ENCODE measurements at places on chromosomes 12 and 14.
A peak's percentile ranks its signal among the peaks of the same experiment; 100 is the strongest.

DNA sequence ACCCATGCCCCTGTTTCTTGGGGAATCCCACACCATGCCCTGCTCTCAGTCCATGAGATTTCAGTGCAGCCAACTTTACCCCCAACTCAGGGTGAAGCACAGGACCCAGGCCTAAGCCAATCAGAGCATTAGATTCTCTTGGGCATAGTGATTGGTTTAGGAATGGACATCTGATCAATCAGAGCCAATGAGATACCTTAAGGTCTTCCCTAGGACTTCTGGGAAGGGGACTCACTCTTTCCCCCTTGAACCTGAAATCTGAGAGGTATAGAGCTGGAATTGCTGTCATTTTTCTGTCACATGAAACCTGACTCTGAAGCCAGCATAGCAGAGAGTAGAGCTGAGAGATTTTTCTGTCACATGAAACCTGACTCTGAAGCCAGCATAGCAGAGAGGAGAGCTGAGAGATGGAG lies 127.1 kb downstream of the ZFP36L1 start:
- DNase-seq, result no peak

- DNase-seq, result no peak
Observed at GRCh38 chr12:57441846-57442427, 7.4 kb downstream of the INHBC start.

DNA sequence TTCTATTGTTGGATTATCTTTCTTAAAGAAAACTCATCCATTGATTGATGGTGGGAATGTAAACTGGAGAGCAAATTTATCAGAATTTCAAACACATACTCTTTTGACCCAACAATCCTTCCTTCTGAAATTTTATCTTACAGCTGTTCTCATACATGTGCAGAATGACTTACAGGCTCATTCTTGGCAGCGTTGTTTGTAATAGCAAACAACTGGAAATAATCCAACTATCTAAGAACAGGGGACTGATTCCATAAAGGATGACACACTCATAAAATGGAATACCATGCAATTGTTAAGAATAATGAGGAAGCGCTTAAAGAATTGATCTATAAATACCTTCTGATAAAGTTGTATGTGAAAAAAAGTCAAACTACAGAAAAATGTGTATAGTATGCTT lies 24.0 kb downstream of the RHOJ start:
- no peak for DNase-seq

DNA sequence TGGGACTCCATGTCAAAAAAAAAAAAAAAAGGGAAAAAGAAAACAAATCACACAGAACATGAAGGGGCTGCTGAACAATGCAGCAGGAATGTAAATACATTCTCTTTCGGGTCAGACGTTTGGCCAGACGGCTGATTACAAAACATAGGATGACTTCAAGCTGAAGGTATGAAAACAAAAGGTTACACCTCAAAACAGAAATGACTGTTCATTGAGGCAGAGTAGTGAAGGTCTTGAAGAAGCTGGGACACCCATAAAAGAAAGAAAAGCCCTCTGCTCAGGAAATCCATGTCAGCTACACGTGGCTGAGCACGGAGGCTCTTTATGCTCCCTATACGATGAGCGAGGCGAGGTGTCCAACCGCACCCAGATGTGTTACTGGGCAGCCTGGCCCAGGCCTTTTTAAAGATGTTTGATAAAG lies 37.7 kb downstream of the FGD4 start:
- DNase-seq, result no peak

- DNase-seq, result no peak
Observed at GRCh38 chr12:132239392-132239791, 90.0 kb downstream of the GALNT9 start.

DNA sequence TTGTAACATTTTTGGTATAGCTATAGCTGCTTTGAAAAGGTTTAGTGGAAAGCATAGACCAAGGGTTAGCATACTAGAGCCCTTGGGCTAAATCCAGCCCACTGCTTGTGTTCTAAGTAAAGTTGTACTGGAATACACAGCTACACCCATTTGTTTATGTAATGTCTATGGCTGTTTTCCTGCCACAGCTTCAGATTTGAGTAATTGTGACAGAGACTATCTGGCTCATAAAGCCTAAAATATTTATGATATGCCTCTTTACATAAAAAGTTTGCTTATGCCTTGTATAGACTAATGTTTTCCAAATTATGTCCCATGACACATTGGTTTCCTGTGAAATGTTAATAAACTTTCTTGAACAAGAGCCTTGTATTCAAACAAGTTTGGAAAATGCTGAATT lies 234.8 kb upstream of the ATP2B1 start:
- DNase-seq, result no peak

DNA sequence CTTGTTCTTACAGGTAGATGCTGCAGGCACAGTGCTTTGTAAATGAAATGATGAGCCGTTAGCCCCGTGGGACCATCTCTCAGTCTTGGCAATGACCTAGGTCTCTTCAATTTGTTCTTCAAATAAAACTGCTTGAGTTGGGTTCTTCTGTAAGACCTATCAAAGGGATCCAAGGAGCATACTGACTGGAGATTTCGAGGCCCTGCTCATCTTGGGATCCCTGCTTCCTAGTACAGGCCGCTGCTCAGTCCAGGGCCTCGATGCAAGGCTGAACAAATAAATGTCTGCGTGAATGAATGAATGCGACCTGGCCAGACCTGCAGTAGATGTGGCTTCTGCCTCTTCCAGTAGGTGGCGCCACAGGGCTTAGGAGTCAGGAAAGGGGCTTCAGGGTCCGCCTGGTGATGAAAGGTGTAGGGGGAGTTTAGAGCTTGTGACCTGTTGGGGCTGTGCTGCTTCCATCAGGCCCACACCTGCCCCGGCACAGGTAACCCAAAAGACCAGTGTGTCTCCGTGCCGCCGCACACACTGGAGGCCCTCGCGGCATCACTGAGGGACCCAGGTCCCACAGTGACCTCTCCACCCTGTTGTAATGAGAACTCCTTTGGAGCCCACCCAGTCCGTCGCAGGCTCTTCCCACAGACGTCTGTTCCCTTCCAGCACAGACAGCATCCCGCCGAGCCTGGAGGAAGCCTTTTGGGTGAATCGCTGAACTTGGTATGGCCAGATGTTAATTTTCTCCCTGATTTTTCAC lies 4.4 kb downstream of the CACNA1C start:
- DNase-seq, result peak; percentile 25

DNA sequence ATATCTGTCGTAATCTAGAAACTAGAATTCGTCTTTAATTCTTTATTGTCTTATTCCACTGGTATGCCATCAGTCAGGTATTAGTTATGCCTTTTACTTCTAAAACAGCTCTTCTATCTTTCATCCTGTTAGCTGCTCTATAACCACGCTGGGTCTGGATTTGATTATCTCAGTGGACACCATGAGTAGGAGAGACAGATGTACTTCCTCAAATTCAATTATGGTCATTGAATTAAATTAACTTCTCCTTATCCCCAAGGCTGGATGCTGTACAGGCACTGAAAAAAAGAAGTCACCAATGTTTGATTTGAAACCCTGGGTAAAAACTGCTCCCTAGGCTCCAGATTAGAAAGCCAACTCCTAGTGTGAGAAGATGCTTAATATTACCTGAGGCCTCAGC lies 107.3 kb downstream of the PIK3C2G start:
- no peak for DNase-seq

- DNase-seq, result no peak
Observed at GRCh38 chr12:62724947-62725451, 210.0 kb downstream of the PPM1H start.

DNA sequence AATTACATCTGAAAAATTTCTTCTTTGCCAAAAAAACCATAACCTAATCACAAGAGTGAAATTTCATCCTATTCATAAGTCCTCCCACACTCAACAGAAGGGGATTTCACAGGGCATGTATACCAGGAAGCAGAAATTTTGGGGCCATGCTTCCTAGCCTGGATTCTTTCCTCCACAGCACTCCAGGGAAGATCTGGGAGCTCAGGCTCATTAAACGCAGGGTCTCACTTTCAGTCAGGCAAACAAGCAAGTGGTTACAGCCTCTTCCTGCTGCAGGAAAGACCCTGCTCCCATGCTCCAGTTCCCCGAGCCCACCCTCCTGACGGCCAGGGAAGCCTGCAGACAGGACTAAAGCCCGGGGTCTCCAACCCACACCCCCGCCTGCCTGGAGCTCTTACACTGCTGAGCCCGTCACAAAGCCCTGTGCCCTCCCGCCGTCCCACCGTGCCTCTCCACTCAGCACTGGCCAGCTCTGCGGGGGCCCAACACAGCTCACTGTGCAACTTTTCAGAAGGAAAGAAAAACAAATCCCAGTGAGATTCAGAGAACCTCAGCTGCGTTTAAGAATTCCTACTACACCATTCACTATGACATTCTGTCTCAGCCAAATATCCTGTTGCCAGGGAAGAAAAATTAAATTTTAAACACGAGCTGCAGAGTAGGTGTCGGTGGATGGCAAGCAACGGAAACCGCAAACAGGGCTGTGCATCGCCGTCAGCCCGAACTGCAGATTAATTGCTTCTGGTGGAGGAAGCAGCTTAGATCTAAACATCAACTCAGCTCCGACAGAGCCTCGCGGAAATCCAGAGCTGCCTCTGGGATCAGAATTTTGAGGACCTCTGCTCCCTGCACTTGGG lies 106.7 kb upstream of the SFSWAP start:
- DNase-seq, result peak; percentile 27

DNA sequence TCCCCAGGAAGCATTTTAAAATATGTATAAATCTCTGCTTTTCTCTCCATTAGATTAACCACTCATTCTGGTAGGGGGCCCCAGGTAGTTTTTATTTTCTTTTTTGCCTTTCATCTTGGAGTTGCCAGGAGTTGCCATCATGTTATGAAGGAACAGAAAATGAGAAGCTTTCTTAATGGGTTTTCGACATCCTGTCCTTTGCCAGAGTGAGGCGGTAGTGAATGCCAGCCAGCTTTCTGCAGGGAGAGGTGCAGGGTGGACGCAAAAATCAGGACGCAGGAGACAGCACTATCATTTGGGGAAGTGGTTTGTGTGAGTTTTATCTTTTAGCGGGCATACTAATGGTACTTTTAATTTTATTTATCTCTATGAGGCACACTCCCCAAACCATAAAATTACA lies 1.7 kb downstream of the RASSF8 start:
- DNase-seq, result no peak

- no peak for DNase-seq
Observed at GRCh38 chr14:23548351-23549318, 2.9 kb downstream of the ZFHX2 start.

GRCh38 chr12:12539028-12539810 lies 23.4 kb downstream of the DUSP16 start:
- DNase-seq, result no peak

DNA sequence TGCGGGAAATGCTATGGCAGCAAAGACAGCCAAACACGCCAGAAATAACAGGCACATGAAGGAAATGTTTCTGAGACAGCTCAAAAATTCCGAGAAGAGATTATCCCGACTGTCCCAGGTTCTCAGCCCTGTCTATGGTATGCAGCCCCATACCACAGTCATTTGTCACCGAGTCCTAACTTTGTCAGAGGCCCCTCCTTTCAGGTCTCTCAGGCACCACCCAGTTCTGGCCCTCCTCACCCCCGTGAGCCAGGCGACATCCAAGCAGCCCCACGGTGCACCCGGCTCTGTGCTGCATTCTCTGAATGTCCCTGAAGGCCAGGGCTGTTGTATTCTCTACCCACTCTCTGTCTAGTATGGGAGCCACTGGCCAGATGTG lies 24.0 kb downstream of the SSH1 start:
- DNase-seq, result no peak

DNA sequence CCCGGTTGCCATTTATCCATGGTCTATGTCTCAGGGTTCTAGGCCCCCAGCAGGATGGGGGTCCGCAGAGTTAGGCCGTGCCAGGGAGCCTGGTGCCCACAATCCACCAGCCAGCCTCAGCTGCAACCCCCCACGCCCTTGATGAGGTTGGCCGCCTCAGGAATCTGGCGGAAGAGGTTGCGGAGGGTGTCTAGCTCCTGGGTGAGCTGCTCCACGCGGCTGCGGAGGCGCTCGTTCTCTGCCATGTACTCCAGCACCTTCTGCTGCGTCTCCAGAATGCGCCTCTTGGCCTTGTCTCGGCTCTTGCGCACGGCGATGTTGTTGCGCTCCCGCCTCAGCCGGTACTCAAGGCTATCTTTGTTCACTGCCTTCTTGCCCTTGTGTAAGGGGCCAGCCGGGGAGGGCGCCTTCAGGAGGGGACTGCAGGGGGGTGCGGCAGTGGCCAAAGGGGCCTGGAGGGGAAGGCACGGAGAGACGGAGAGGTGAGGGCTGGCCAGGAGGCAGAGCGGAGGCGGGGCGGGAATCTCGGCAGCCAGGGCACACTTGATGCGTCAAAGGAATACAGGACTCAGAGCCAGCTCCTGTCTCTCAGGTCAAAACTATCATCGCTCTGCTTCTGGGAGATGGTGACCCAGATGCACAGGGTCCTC lies 1.6 kb downstream of the CEBPE start:
- DNase-seq, result no peak

GRCh38 chr12:5201554-5202218 lies 158.0 kb downstream of the KCNA5 start:
- no peak for DNase-seq

DNA sequence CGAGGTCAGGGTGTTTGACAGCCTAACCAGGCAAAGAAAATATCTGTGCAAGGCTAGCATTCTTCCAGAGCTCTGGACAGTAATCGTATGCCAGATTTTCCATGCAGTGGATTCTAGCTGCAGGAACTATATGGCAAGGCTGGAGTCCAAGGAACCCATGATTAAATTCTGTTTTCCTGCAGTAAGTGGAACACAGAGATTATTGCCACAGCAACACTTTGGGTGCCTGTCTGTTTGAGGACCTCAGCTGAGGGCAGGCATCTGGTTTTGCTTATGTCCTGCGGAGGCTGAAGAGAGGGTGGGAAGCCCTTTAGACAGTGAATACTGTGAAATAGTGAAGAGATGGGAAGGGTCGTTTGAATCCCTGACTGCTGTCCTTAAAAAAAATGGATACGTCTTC lies 104.4 kb downstream of the DAD1 start:
- DNase-seq, result no peak

- DNase-seq, result no peak
Observed at GRCh38 chr14:26930576-26930975, 332.7 kb upstream of the NOVA1 start.

- no peak for DNase-seq
Observed at GRCh38 chr14:55102141-55102621, 26.9 kb upstream of the LGALS3 start.

- no peak for DNase-seq
Observed at GRCh38 chr12:1474574-1475153, 119.7 kb downstream of the FBXL14 start.

GRCh38 chr12:20443255-20443654 lies 74.9 kb downstream of the PDE3A start:
- no peak for DNase-seq

DNA sequence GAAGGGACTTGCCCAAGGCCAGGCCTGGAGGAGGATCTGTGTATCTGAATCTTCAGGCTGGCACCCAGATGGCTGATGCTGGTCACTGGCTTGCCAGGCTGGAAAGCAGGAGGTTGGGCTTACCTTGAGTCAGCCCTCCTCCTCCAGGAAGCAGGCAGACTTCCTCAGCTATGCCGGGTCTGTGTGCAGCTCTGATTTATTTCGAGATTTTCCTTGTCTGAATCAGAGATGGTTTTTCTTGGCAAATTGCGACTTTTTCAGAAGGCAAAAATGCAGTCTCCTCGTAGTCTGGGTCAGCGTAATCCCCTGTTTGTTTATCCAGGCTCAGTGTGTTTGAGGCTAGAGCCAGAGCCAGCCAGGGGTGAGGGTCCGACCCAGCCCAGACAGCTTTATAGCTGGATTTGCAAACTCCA lies 48.9 kb downstream of the SMOC1 start:
- DNase-seq, result no peak

Data from stimulated activated CD4-positive, alpha-beta T cell treated with anti-CD3 and anti-CD28 coated beads, Interleukin-12 subunit alpha, Interleukin-12 subunit beta, amount 100 ng/mL, for 4 hours (primary cell).